ENCODE measurements at places on chromosomes 2 and 18.

DNA sequence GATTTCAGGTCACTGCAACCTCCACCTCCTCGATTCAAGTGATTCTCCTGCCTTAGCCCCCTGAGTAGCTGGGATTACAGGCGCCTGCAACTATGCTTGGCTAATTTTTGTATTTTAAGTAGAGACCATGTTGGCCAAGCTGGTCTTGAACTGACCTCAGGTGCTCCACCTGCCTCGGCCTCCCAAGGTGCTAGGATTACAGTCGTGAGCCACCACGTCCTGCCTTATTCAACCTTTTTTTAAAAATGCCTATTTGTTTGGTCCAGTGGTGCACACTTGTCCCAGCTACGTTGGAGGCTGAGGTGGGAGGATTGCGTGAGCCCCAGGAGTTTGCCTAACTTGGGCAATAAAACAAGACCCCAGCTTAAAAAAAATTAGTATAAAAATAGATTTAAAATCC is 43.3 kb downstream of the CYP20A1 start:
- no peak for DNase-seq

- peak; percentile 49 for DNase-seq
Observed at GRCh38 chr2:158518084-158518483, 61.3 kb downstream of the PKP4 start.

- DNase-seq, result no peak
Observed at GRCh38 chr2:160417745-160418397, 75.7 kb downstream of the RBMS1 start.

GRCh38 chr2:102241616-102242305 is 54.9 kb downstream of the IL1RL2 start:
- no peak for DNase-seq

- peak; percentile 7 for DNase-seq
Observed at GRCh38 chr2:227267410-227268115, 57.5 kb upstream of the MFF start.

- DNase-seq, result no peak
Observed at GRCh38 chr2:205014201-205014600, 468.9 kb downstream of the PARD3B start.

- no peak for DNase-seq
Observed at GRCh38 chr2:240183006-240183874, 42.8 kb upstream of the OTOS start.

GRCh38 chr2:41806286-41806685 is 241.5 kb upstream of the PKDCC start:
- no peak for DNase-seq

- DNase-seq, result no peak
Observed at GRCh38 chr18:1571206-1571605, 666.5 kb downstream of the ADCYAP1 start.

- DNase-seq, result no peak
Observed at GRCh38 chr2:235230821-235231601, 262.8 kb upstream of the AGAP1 start.

DNA sequence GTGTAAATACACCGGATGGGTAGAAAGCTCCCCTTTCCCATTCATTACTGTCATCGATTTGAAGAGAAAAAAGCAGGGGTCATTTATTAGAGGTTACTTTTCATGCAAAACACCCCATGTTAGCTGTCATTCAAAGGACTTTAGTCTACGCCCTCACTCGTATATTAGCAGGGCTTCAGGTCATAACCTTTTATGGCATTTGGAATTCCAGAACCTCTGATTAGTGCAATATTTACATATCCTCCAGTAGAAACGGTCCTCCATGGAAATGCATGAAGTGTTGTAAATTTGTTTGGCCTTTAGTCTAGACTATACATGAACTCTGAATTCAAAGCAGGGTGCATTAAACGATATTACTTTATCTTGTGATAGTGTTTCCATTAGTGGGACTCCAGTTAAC is 180.5 kb downstream of the ZNF516 start:
- no peak for DNase-seq

DNA sequence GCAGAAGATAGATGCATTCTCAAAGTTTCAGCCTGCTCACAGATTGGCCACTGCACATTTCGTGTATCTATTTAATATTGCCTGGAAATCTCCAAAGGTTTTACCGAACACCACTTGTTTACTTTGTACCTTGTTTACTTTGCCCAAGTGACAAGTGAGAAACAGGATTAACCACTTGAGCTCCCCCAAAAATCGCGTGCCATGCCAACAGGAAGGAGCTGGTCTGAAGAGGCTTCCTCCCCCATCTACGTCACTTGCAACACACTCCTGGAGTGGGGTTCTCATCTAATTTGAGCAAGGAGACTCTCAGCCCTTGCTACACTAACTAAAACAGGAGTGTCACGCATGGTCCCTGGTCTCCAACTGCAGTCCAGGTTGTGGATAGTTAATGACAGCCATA is 212.5 kb upstream of the TMEM200C start:
- DNase-seq, result no peak

GRCh38 chr2:97951155-97951680 is 44.5 kb downstream of the TMEM131 start:
- peak; percentile 17 for DNase-seq

- DNase-seq, result no peak
Observed at GRCh38 chr2:219596954-219597551, 604 bp upstream of the STK11IP start.

- no peak for DNase-seq
Observed at GRCh38 chr2:239000500-239001073, 152.7 kb downstream of the TWIST2 start.

DNA sequence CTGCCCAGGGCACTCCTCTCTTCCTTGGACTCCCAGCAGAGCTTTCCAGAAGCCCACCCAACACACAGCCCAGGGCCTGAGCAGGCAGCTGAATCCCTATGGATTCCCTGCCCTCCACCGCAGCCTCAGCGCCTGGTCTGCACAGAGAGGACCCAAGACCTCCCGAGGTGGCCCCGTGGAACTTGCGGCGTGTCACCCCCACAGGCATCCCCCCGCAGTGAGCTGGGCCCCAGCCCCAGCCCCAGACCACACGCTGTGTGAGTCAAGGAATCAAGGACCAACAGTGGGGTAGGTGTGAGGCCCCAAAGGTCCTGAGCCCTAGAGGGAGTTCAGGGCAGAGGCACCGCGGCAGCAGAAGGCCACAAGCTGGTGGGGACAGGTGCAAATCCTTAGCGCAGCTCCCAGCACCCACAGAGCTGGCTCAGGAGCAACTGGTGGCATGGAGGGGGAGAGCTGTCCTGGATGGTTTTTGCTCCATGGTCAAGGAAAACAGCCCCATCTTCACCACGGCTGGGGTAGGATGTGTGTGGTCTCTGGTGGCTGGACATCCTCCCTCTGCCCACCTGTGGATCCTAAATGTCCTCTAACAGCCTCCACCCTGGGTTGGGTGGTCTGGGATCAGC is 8.5 kb downstream of the HS6ST1 start:
- no peak for DNase-seq

- peak; percentile 85 for DNase-seq
Observed at GRCh38 chr18:76633588-76634269, 138.7 kb upstream of the ZNF516 start.

GRCh38 chr2:219663116-219663762 is 35.8 kb downstream of the SLC4A3 start:
- no peak for DNase-seq

- peak; percentile 24 for DNase-seq
Observed at GRCh38 chr2:3422161-3422779, 42.8 kb downstream of the TRAPPC12 start.

- peak; percentile 87 for DNase-seq
Observed at GRCh38 chr2:20438334-20439192, 8.3 kb upstream of the RHOB start.

DNA sequence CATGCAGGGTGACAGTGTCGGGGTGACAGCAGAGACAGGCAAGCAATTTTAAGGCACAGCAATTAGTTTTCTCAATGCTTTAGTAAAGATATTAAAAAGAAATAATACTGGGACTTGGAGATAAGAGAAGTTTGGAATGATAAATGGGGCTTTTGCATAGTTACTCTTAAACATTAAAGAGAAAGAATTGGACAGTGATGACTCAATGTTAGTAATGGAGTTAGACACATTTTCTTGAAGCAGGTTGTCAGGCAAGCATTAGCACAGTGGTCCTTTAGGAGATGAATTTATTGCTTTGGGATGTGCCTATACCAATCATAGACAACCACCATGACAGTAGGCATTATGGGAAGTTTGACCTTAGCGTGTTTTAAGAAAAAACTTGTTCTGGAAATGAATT is 228.3 kb upstream of the RAB12 start:
- no peak for DNase-seq

DNA sequence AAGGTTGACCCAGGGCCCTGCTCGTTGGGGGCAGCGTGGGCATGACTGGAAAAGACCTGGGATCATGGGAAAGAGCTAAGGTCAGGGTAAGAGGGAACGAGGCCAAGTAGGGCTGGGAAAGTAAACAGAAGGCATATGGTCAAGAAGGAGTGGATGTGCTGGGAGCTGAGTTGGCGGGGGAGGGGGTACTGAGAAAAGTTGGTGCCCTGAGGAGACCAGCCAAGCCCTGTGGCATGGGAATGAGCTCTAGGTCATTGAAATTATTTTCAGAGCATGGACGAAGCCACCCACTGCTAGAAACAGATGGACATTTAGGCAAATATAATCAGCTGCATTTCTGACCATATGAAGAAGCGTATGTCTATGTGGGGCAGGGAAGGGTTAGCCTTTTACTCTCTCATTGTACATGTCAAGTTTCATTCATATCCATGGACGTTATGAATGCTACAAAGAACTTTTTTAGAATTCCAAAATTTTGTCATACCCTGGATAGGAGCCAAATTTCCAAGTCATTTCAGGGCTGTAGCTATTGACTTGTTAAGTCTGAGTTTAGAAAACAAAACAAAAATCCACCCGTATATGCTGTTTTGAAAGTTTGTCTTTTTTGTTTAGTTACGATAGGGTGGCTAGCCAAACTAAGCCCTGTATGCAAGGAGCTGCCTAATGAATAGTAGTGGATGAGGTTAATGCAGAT is 19.1 kb downstream of the MAPRE2 start:
- no peak for DNase-seq

Data from NB4 (cell line).